ENCODE measurements at places on chromosomes 12 and 14. TPM values are rescaled to one million over a fixed set of nuclear protein-coding genes. Genes with fewer than 3 reads are reported as not detected.

DNA sequence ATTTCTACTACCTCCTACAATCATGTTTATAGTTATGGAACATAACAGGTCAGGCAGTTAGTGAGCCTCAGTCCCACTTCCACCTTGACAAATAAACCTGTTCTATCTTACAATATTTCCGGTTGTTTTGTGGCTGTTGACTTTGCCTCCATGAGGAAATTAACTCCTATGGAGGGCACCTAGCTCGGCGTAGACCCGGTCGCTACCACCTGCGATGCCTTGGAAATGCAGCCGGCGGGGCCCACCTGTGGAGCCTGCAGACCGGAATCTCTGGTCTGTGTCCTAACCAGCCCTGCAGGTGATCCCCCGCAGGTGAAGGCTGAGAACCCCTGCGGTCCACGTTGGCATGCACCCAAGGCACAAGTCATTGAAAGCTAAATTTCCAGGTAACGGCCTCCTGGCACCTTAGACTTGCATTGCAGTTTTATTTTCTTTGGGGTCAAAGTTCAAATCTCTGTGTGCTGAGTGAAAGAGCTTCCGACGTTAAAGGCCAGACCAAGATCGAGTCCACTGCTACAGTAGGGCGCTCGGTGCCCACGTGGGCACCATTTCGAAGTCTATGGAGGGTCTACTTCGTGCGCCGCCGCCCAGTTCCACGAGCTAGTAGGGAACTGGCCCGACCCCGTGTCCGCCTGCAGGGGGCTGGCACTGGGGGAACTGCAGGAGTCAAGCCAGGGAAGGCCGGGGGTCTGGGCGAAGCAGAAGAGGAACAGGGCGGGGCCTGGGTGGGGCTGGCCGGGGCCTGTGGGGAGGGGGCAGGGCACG, 782 bp upstream of the PIWIL1 start:
- H3K4me1 ChIP-seq: no peaks in the 10 kb centered on the region
- H3K27me3 ChIP-seq: peaks cover 64% of the 10 kb centered on the region
- H3K27ac ChIP-seq: no peak overlapping the region
- no peak for DNase-seq

DNA sequence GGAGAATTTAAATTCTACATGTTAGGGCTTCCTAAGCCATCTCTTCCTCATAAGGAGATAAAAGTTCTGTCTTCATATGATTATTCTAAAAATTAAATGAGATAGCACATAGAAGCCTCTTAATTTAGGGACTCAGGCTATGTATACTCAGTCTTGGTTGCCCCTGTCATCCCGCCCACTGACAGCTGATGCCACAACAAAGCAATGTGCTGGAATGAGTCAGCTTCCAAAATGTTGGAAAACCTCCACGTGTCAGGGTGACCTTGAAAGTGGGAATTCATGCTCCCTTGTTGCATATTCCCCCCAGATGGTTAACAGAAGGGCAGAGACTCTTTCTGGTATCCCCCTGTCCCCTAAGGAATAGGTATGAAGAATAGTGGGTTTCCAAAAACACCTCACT, 238.0 kb upstream of the DDHD1 start:
- H3K27ac ChIP-seq: no peak overlapping the region
- H3K4me1 ChIP-seq: no peaks in the 10 kb centered on the region
- DNase-seq: no peak
- H3K27me3 ChIP-seq: no peaks in the 10 kb centered on the region

- DNase-seq: no peak
- no peak overlapping the region for H3K4me3 ChIP-seq
- no peaks in the 10 kb centered on the region for H3K36me3 ChIP-seq
- H3K27me3 ChIP-seq: no peaks in the 10 kb centered on the region
- H3K27ac ChIP-seq: no peak overlapping the region
Measured at GRCh38 chr12:29676676-29677075, 107.1 kb downstream of the TMTC1 start.

DNA sequence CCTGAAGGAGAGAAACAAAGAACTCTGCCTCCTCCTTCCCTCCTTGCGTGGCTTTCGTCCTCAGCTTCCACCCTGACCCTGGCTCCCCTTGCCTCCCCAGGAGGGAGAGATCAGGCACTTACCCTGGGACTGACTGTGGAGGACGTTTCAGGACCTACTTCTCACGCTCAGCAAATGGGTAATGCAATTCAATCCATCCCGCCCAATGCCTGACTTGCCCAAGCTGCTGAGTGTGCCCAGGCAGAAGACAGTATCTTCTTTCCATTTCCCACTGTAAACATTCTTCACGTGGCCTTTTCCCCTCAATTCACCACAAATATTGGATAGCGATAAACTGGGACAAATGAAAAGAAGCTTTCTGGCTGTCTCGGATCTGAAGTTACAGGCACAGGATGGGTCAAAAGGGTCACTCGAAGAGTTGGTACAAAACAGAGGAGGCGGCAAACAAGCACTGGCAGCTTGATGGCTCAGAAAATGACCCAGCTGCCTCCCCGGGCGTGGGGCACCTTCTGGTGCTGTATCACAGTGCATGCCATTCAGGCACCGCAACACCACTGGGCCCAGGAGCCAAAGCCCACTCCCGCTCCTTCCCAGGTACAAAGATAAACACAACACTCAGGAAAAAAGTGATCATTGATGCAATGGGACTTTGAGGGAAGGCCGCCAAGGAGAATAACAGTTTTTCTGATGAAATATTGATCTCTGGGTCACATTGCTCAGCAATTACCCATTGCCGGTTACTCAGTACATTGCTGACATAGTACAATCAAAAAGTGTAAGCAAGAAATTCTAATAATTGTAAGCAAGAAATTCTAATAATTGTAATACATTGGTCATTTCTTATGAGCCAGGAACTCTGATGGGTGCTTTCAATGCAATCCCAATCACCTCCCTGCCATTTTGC, 65.8 kb downstream of the TRIM9 start:
- H3K36me3 ChIP-seq: no peaks in the 10 kb centered on the region
- H3K27ac ChIP-seq: no peak overlapping the region
- no peak for DNase-seq
- peaks cover 2% of the 10 kb centered on the region for H3K27me3 ChIP-seq
- no peak overlapping the region for H3K4me3 ChIP-seq
- H3K4me1 ChIP-seq: peaks cover 3% of the 10 kb centered on the region

- no peaks in the 10 kb centered on the region for H3K27me3 ChIP-seq
- no peak for DNase-seq
- no peak overlapping the region for H3K27ac ChIP-seq
- no peaks in the 10 kb centered on the region for H3K36me3 ChIP-seq
- peaks cover 11% of the 10 kb centered on the region for H3K4me1 ChIP-seq
Measured at GRCh38 chr12:92028441-92028709, 117.3 kb downstream of the BTG1 start.

- DNase-seq: no peak
- H3K27ac ChIP-seq: no peak overlapping the region
- no peaks in the 10 kb centered on the region for H3K36me3 ChIP-seq
- peaks cover 18% of the 10 kb centered on the region for H3K4me1 ChIP-seq
Measured at GRCh38 chr14:38311655-38312054, 55.8 kb upstream of the CLEC14A start.

SLC17A8 gene
- 1.2 TPM for total RNA-seq

GRCh38 chr12:98863167-98863566, 218.1 kb downstream of the APAF1 start:
- no peak overlapping the region for H3K4me3 ChIP-seq
- no peaks in the 10 kb centered on the region for H3K36me3 ChIP-seq
- H3K27ac ChIP-seq: no peak overlapping the region
- no peak for DNase-seq
- H3K4me1 ChIP-seq: peaks cover 4% of the 10 kb centered on the region
- H3K27me3 ChIP-seq: peaks cover 3% of the 10 kb centered on the region

- no peak overlapping the region for H3K4me3 ChIP-seq
- peaks cover 3% of the 10 kb centered on the region for H3K27me3 ChIP-seq
- DNase-seq: no peak
- H3K27ac ChIP-seq: peak overlapping the region; percentile 22
- peaks cover 26% of the 10 kb centered on the region for H3K4me1 ChIP-seq
- H3K36me3 ChIP-seq: no peaks in the 10 kb centered on the region
Measured at GRCh38 chr14:79418649-79419415, 792.5 kb downstream of the DIO2 start.

C12orf50 gene
- 0.10 TPM for total RNA-seq

JAG2 gene
- 3.8 TPM for total RNA-seq

- no peak overlapping the region for H3K4me3 ChIP-seq
- H3K36me3 ChIP-seq: no peaks in the 10 kb centered on the region
- no peak for DNase-seq
- no peak overlapping the region for H3K27ac ChIP-seq
Measured at GRCh38 chr14:38549564-38549963, 293.7 kb upstream of the CLEC14A start.

MIP gene
- not detected for total RNA-seq

DNA sequence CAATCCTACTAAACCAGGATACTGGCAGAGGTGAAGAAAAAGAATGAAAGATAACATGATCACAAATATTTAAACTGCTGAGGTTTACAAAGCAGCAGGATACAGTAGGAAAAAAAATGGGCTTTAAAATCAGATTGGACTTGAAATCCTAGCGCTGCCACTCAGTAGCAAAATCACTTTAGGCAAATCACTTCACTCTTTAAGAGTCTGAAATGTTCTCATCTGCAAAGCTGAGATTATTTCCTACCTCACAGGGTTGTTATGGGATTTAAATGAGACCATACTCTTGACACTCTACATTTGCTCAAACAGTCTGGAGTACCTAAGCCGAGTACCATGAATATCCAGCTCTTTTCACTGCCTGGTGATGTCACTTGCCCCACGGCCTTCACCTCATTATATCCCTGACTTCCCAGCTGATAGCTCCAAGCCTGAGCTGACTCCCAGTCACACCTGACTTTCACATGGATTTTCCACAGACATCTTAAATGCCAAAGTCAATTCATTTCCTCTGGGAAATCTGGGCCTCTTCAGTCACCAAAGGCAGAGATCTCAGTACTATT, 60.2 kb downstream of the UBR7 start:
- H3K4me1 ChIP-seq: peaks cover 24% of the 10 kb centered on the region
- H3K27me3 ChIP-seq: no peaks in the 10 kb centered on the region
- no peak overlapping the region for H3K4me3 ChIP-seq
- no peak for DNase-seq
- H3K27ac ChIP-seq: peak overlapping the region; percentile 18

DNA sequence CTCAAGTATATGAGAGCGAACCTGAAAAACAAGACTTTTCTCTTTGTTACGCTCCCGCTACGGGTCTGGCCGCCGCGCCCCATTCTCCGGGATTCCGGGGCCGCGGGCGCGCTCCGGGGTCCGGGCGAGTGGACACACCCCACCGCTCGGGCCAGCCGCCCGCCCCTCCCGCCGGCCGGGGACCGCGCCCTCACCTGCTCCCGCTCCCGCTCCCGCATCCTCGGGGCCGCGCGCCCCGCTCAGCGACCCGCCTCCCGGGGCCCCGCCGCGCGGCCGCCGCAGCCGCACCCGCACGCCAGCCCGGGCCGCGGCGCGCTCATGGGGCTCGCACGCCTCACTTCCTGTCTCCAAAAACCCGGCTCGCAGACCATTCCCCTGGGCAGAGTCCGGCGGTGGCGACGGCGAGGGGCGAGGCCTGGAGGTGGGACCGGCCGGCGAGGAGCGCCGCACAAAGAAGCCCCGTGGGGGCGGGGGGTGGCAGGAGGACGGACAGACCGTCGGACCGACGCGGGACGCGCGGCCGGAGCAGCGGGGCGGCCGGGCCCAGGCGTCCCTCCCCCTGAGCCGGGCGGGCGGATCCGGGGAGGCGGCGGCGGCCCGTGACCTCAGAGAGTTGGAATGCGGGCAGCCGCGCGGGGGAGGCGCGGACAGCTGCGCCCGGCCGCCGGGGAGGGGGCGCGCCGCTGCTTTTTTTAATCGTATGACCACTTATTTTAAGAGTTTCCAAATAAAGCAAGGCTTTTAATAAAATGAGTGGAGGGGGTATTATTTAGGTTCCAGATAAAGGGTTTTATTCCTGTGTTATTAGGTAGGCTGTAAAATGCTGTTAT, at the start of gene PTPN21:
TSS of gene PTPN21 (minus strand) at position 551 of the 830 bp plus-strand sequence. CDS start 4,590 bp downstream, outside the sequence.
- H3K36me3 ChIP-seq: peaks cover 2% of the 10 kb centered on the region
- H3K27me3 ChIP-seq: no peaks in the 10 kb centered on the region
- peak; percentile 66 for DNase-seq
- H3K27ac ChIP-seq: peak within 1 kb of the TSS; percentile 99
- peaks cover 34% of the 10 kb centered on the region for H3K4me1 ChIP-seq

RASSF8 gene
- total RNA-seq: 36.9 TPM

FAM181A gene
- total RNA-seq: not detected

DNA sequence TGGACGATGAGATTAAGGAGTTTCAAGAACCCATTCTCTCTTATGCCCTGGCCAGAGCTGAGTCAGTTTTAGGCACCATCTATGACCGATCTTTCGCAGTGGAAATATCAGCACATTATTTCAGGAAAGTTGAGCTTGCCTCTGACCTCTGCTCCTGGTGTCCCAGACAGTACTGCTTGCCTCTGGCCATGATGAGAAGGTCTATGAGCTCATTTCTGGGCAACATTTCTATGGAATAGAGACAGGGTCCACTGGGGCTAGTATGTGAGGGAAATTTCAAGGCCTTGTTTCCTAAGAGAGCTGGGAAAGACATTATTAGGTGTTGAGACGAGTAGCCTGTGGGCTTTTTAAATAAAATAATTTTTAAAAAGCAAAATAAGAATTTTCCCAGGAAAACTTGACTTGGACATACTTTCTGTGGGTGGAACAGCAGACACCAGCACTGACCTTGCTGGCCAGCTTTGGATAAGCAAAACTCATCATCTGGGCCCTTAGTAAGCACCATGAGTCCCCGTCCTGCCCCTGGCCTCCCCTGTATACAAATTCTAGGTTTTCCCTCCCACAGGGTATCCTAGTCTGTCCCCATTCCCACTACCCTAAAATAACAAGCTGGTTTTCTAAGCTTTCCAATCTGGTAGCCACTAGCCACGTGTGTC, 43.4 kb downstream of the DIO2 start:
- H3K4me3 ChIP-seq: no peak overlapping the region
- no peaks in the 10 kb centered on the region for H3K27me3 ChIP-seq
- no peak overlapping the region for H3K27ac ChIP-seq
- no peak for DNase-seq
- H3K36me3 ChIP-seq: no peaks in the 10 kb centered on the region
- H3K4me1 ChIP-seq: peaks cover 4% of the 10 kb centered on the region

DNA sequence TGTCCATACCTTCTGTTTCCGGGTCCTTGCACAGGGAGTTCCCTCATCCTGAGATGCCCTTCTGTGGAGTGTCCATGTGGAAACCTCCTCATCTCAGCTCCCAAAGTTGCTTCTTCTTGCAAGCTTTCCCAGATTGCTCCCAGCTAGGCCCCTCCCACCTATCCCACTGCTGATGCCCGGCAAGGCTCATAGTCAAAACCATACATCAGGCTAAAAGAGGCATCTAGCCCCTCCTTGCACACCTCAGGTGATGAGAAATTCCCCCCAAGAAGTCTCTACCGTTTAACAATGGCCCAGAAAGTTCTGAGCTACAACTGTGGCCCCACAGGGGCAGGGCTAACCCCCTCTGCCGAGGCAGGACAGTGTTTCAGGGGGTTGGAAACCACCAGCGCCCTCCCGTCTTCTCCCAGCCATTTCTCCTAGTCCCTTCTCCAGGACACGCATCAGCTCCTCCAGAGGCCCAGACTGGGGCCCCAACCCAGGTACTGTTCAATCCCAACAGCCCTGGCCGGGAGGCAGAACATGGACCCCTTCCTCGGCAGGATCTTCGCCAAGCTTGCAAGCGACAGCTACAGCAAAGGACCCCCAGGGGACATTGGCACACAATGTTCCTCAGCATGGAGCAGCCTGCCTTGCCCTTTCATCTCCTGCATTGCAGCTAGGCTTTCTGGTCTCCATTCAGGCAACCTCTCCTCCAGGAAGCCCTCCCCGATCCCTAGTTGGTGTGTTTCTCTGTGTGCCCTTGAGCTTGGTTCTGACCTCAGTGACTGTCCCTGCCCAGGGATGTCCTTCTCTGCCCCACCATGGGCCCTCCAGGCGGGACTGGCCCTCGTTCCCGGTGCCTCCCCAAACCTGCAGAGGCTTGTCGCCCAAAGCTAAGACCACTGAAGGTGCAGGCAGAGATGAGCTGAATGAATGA, 4.5 kb upstream of the BEGAIN start:
- no peak overlapping the region for H3K4me3 ChIP-seq
- peaks cover 61% of the 10 kb centered on the region for H3K27me3 ChIP-seq
- no peak overlapping the region for H3K27ac ChIP-seq
- H3K36me3 ChIP-seq: no peaks in the 10 kb centered on the region
- no peak for DNase-seq
- no peaks in the 10 kb centered on the region for H3K4me1 ChIP-seq

Data from progenitor cell of endocrine pancreas (in vitro differentiated cells).